ENCODE measurements at places on chromosomes 12 and 14.

- no peak for DNase-seq
Observed at GRCh38 chr12:12405882-12406281, 49.0 kb downstream of the BORCS5 start.

- no peak for DNase-seq
Observed at GRCh38 chr12:24226745-24227350, 277.4 kb upstream of the SOX5 start.

- no peak for DNase-seq
Observed at GRCh38 chr14:74649167-74649566, 37.1 kb upstream of the LTBP2 start.

DNA sequence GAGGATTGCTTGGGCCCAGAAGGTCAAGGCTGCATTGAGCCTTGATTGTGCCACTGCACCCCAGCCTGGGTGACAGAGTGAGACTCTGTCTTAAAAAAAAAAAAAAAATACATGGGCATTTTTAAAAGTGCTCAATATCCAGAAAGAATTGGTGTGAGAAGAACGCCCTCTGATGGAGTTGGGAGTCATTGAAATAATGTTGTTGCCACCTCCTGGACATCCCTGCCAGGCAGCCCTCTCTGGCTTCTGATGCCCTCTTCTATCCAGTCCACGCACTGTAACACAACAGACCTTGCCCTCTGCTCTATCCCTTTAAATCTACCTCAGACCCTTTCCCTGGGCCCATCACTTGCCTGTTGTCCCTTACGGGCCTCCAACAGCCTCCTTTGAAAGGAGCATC lies 4.9 kb downstream of the PTGDR start:
- no peak for DNase-seq

DNA sequence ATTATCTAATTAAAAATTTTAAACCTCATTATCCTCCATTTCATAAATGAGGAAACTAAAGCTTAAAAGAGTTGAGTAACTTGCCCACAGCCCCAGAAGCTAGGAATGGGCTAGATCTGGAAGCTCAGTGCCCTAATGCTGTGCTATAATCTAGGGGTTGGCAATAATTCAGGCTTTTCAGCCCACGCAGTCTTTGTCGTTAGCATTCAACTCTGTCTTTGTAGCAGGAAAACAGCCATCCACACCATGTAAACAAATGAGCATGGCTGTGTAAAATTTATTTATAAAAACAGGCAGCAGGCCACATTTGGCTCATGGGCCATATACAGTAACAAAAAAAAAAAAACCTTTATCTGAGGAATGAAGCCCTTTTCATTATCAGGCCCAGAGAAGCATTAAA lies 92.4 kb upstream of the OVCH1 start:
- DNase-seq, result no peak

DNA sequence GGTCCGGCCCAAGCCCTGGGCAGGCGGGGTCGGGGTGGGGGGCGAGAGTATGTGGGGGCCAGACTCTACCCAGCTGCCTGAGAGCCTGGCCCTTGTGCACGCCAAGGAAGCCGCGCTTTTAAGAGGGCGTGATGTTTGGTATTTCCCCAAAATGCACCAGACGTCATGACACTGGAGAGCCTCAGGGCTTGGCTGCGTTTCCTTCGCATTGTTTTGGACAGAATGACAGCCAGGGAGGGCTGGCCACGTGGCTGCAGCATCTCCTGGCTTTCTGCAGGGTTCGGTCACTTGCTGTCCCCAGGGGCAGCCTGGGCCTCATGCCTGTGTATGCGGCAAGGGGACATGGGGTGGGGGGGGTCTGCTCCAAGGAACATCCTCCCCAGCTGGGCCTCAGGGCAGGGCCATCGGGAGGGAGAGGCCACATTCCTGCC lies 16.1 kb upstream of the NUDT14 start:
- no peak for DNase-seq

GRCh38 chr12:93580682-93581081 lies 8.2 kb downstream of the SOCS2 start:
- no peak for DNase-seq

DNA sequence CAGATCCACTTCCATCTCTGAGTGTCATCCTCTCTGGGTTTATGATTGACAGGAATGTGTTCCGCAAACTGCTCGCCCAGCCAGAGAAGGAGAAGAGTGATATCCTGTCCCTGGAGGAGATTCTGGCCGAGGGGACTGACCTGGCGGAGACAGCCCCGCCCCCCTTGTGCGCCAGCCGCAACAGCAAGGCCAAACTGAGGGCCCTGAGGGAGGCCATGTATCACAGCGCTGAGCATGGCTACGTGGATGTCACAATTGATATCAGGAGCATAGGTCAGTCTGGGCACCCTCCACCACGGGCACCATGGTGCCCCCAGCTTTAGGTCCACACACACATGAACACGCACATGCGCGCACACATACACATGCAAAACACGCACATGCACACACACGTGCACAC lies 67.5 kb upstream of the PWP1 start:
- no peak for DNase-seq
